ENCODE measurements at places on chromosomes 2 and 18.

DNA sequence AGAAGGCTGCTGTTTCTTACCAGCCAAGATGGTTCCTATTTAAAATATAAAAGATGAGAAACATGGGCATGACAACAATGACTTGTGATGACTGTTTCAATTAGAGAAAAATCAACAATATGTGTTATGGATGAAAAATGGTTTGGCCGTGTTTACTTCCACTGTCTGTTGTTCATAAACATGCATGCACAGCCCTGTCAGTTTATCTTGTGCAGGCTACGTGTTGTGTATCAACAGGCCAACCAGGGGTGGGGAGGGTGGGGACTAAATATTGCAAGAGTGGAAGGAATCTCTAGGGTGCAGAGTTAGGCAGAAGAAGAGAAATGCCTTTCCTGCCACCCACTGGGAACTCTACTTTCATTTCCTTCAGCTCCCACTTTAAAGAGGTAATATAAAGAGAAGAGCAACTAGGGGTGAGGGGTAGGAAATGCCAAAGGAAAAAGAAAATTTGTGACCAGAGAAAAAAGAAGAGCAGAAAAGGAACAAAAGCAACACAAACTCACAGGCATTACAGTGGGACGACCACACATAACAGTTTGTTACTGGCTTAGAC, 116.8 kb upstream of the MEIS1 start:
- DNase-seq: no peak

DNA sequence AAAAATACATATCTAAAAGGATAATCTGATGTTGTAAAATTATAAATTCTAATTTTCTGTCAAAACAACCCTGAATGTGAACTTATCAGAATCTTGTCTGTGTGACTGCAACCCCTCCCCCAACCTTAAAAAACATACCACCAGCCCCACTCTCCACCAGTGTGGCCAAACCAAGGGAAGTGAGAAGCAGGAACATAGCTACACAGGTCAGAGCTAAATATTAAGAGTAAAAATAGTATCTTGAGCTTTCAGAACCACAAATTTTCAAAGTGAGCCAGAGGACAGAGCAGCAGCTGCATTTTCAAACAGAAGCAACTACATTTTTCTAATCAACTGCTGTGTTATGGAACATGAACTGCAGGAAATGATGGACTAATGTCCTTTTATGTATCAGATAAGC, 156.7 kb downstream of the SLC4A10 start:
- no peak for DNase-seq

- DNase-seq: no peak
These were observed 1709.1 kb upstream of the LRRTM1 start for GRCh38 chr2:82013641-82014040.

GRCh38 chr2:224058048-224058775, 19.1 kb upstream of the SERPINE2 start:
- no peak for DNase-seq

DNA sequence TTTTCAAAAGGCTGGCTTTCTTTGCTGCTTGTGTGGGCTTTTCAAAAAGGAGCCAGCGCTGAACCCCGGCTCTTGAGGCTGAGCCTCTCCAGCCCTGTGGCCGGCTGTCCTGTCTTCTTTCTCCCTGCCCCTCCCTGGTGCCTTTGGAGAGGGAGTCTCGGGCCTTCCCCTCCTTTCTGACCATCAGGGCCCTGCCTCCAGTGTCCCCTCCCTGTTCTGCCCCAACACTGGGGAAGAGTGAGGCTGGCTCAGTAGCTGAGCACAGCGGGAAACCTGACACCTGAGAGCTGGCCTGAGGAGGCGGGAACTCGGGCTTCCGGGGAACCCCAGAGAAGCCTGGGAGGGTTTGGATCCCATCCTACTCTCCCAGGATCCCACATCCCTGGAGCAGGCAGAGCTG, 232.1 kb downstream of the LOXHD1 start:
- no peak for DNase-seq

Measured in NCI-H1417 treated with DMSO at 0.1 percent for 48 hours (cell line).